ENCODE measurements at places on chromosomes 2 and 18.

DNA sequence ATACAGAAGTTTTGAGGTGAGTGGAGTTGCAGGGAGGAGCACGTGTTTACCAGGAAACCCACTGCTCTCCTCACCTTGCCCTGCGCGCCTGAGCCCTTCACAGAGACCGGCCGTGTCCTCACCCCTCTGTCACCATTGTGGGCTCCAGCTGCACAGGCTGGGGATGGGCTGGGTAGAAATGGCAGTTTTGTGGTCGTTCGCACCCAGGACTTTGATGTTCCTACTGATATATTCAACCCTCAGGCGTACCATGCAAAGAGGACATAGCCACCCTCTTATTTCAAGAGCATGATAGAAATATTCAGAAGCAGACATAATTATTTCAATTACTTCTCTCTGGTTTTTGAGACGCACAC is 78.2 kb downstream of the GBX2 start:
- no peak for DNase-seq

DNA sequence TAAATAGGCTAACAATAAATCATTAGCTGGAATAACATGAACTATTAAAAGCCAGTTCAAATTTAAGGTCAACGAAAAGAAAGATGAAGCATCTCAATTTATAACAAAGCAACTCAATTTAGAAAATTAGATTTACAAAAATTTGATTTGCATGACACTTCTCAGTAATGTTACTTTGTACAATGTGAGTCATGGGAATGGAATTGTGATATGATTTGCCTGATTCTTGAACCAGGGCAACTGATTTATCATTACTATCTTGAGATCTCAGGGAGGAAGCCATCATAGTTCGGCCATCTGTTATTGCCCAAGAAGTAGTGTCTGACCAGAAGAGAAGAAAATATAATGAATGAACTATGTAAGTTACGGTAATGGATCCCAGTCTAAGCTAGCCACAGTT is 193.1 kb downstream of the RIT2 start:
- DNase-seq: no peak

- DNase-seq: no peak
Measured at GRCh38 chr2:158214431-158214830, 112.8 kb downstream of the UPP2 start.

GRCh38 chr2:179037807-179038206 is 12.1 kb downstream of the CCDC141 start:
- no peak for DNase-seq

DNA sequence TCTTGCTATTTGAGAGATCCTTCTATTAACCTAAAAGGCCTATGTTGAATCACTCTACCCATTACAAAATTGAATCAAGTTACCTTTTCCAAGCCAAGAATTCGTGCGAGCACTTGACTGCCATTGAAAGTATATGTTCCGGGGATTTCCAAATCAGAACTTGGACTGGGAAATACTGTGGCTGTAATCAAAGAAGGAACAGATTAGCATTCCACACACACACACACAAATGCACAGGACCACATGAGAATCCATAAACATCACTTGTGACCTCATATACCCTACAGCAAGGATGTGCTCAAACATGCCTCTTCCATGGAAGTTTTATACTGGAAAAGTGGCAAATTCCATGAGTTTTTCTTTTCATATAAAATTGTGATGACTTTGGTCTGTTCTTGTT is 86.0 kb downstream of the ABCA12 start:
- DNase-seq: no peak

DNA sequence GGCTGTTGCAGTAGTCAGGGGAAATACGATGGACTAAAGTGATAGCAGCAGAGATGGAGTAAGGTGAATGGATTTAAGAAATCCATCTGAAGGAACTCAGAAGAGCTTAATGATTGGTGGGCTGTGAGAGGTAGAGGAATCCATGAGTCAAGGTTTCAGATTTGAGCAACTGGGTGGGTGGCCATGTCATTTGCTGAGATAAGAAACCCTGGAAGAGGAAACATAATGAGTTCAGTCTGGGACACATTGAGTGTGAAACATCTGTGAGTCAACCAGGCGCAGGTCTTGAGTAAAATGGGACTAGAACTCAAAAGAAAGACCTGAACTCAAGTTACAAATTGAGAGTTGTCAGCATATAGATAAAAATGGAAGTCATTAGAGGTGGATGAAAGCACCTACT is 19.7 kb upstream of the ASNSD1 start:
- no peak for DNase-seq

DNA sequence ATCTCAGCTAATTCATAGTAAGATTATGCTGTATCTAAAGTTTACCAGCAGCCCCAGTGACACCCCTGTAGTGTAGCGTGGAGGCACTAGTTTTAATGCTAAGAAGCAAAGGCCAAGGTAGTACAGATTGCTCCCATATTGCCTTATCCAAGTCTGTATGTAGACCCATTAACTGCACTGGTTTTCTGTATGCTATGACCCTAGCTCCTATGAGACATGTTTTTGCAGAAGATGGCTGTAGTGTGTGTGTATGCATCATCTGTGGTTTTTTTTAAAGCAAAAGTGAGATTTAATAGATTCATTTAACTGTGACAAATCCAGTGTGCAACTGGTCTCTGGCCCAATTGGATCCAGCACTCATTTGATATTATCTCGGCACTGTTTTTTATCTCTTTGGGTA is 86.5 kb downstream of the HAUS1 start:
- DNase-seq: no peak

DNA sequence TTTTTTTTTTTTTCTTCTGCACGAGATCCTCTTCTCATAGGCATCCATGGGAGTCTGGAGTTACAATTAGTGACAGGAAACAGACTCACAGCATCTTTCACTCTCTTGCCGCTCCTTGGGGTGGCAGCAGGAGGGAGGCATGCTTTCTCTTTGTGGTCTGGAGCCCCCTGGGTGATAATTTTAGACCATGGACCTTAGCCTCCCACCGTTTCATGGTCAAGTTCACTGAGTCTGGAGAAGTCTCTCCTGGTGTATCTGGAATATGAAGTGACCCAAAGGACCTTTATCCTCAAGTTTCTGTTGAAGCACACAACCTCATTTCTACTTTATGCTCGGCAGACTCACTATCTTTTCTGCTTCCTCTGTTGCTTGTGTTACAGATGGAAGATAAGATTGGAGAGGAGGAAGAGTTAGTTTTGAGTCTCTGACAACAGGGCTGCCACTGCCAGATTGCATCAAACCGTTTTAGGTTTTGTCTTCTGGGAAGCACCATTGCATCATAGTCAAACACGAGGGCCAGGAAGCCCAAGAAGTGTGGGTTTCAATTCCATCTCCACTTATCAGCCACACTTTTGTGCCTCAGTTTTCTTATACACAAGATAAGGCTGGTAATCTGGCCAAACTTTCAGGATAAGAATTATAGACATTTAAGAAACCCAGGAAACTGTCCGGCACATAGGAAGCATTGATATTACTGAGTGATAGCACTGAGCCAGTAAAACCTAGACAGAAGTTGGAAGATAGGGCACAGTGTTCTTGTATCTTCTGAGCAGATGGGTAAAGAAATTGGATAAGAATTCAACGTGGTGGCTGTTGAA is 62.3 kb downstream of the ADCYAP1 start:
- DNase-seq: no peak

GRCh38 chr18:61551586-61551985 is 218.4 kb downstream of the CDH20 start:
- peak; percentile 79 for DNase-seq

GRCh38 chr2:113136828-113137775 is 9.7 kb downstream of the IL1RN start:
- no peak for DNase-seq

GRCh38 chr2:197240421-197241041 is 70.0 kb downstream of the ANKRD44 start:
- no peak for DNase-seq

DNA sequence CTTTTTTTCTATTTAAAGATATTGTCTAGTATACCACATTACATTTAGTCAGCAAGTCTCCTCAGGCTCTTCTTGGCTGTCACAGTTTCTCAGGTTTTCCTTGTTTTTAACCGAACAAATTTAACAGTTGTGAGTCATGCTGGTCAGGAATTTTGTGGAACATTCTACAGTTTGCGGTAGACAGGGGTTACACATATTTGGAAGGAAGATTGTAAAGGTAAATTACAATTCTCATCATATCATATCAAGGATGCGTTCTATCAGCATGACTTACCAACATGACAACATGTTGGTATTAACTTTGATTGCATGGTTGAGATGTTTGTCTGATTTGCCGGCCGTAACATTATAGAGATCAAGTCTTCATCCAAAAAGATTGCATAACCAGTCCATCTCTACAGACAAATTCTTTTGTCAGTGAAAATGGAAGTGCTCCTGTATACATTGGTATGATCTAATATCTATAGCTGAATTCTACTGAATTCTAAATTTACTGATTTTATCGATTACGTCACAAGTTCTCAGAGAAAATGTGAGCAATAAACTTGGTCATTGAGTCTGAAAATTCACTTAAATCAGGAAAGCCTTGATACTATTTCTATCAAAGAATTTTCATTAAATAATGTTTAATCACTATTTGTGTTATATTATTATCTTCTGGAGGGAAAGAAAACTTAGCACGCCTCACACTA is 664.4 kb upstream of the SLC8A1 start:
- DNase-seq: no peak

DNA sequence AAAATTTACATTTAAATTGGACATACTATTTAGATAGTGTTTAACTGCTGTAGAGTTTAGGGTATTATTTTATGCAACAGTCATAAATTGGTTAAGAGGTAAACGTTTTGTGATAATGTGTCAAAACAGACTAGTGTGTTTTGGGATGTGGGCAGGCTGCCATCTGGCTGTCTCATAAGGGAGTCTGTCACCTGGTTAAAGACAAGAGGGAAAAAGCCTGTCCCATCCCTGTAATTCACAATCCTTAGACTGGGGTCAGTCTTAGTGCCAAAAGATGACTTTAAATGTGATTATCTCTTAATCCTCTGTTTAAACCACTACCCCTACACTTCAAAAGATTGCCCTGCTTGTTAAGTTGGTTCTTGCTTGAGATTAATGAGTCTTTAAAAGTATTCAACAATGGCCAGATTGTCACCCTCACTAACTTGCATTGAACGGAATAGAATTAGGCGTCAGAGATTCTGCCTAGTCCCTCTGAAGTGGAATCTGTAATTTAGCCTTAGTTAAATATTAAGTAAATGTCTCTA is 59.2 kb downstream of the SGPP2 start:
- DNase-seq: no peak
